Aorta (tissue), 5 donors: ENCODE measurements at places on chromosomes 5 and 9. TPM values are rescaled to one million over a fixed set of nuclear protein-coding genes. Genes with fewer than 3 reads are reported as not detected.

DNA sequence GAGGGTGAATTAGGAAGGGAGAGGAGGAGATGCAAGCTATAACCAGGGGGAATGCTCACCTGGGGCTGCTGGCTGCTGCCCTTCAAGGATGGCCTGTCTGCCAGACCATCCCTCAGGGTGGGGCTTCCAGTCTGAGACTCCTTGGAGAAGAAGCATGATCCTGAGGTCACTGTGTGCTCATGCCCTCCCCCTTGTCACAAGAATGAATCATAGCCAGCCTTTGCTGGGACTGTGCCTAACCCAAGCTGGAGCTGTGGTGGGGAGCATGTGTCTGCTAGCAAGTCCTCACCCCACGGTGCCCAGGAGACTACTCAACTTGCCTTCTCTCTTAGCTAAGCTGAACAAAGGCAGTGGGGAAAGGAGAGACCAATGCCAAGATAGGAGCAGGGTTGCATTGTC is 463.6 kb downstream of the SPOCK1 start:
- H3K27me3 ChIP-seq: no peaks in the 10 kb centered on the region
- H3K4me1 ChIP-seq: no peaks in the 10 kb centered on the region
- H3K4me3 ChIP-seq: no peak overlapping the region
- H3K27ac ChIP-seq: no peak overlapping the region
- H3K36me3 ChIP-seq: no peaks in the 10 kb centered on the region
- no peak for DNase-seq

- no peak overlapping the region for H3K27ac ChIP-seq
- no peaks in the 10 kb centered on the region for H3K27me3 ChIP-seq
- no peaks in the 10 kb centered on the region for H3K4me1 ChIP-seq
- no peak for DNase-seq
- H3K36me3 ChIP-seq: no peaks in the 10 kb centered on the region
Measured at GRCh38 chr5:51389577-51390463, 6.6 kb downstream of the ISL1 start.

GRCh38 chr9:110877374-110877773 is 160.9 kb downstream of the LPAR1 start:
- H3K27me3 ChIP-seq: no peaks in the 10 kb centered on the region
- DNase-seq: no peak
- H3K36me3 ChIP-seq: peaks cover 2% of the 10 kb centered on the region
- peaks cover 11% of the 10 kb centered on the region for H3K4me1 ChIP-seq
- no peak overlapping the region for H3K4me3 ChIP-seq

GRCh38 chr9:132910376-132910775 is 31.7 kb downstream of the SPACA9 start:
- H3K27me3 ChIP-seq: no peaks in the 10 kb centered on the region
- no peaks in the 10 kb centered on the region for H3K4me1 ChIP-seq
- no peak overlapping the region for H3K27ac ChIP-seq

GRCh38 chr9:72363908-72364678 is 915 bp downstream of the ZFAND5 start:
- H3K4me3 ChIP-seq: peak overlapping the region; percentile 89
- H3K4me1 ChIP-seq: peaks cover 6% of the 10 kb centered on the region
- DNase-seq: peak; percentile 88
- H3K36me3 ChIP-seq: no peaks in the 10 kb centered on the region
- H3K27me3 ChIP-seq: no peaks in the 10 kb centered on the region

DNA sequence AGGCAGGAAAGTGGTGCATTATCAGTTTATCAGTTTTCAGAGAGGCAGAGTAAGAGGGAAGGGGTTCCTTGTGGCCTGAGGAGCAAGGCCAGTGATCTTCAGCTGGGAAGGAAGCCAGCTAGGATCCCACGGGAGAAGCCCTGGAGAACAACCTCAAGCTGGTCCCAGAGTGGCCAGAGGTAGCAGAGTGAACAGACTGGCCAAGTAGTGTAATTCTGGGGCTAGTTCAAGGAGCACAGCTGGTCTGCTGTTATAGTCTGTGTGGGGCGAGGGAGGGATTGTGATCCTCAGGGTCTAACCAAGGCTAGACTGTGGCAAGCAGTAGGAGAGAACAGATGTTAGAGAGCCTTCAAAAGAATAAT is 164.6 kb downstream of the CARTPT start:
- no peaks in the 10 kb centered on the region for H3K36me3 ChIP-seq
- no peaks in the 10 kb centered on the region for H3K4me1 ChIP-seq
- no peak overlapping the region for H3K27ac ChIP-seq
- no peak for DNase-seq
- no peaks in the 10 kb centered on the region for H3K27me3 ChIP-seq

FAM221B gene
- not detected for polyA plus RNA-seq

DNA sequence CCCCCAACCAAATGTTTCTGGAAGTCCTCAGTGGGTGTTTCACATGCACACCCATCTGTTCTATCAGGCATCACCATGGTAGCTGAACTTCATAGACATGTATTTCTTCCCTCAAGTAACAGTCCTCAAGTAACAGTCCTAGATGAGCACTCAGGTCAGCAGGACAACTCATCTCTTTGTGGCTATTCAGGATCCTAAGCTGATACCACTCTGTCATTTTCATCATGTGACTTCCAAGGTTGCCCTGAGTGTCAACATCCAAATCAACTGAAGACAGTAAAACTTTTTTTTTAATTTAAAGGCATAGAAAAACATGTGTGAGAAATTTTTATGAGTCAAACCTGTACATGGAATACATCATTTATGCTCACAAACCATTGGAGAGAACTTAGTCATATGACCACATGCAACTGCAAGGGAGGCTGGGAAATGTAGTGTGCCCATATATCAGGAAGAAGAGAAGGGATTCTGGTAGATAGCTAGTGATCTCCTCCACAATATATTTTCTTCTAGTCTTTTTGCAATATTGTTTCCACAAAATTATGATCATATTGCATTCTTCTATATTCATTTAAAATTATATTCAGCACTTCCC is 64.2 kb upstream of the FST start:
- H3K27ac ChIP-seq: no peak overlapping the region
- H3K27me3 ChIP-seq: no peaks in the 10 kb centered on the region
- no peaks in the 10 kb centered on the region for H3K4me1 ChIP-seq
- DNase-seq: no peak
- no peak overlapping the region for H3K4me3 ChIP-seq
- no peaks in the 10 kb centered on the region for H3K36me3 ChIP-seq

- H3K36me3 ChIP-seq: no peaks in the 10 kb centered on the region
- no peak overlapping the region for H3K27ac ChIP-seq
- no peak overlapping the region for H3K4me3 ChIP-seq
- no peaks in the 10 kb centered on the region for H3K4me1 ChIP-seq
Measured at GRCh38 chr5:97095318-97095732, 47.1 kb downstream of the LIX1 start.

DNA sequence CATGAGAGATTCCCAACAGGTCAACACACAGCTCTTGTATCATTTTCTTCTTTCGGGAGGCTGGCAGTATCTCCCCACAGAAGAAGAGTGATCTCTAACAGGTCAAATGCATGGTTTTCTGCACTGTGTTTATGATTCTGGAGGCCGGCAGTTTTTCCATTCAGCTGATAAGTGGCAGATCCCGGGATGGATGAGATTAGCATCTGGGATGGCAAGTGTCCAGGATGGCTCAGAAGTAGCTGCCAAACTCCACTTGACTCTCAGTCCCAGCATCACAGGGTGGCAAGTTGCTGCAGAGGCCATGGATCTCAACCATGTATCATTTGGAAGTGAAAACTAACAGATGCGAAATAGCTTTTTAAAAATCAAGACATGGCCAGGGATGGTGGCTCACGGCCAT is 97.8 kb upstream of the SLC44A1 start:
- no peaks in the 10 kb centered on the region for H3K36me3 ChIP-seq
- no peak for DNase-seq
- H3K4me1 ChIP-seq: no peaks in the 10 kb centered on the region
- no peak overlapping the region for H3K27ac ChIP-seq
- no peak overlapping the region for H3K4me3 ChIP-seq

FOXE1 gene
- polyA plus RNA-seq: not detected

- peaks cover 3% of the 10 kb centered on the region for H3K4me1 ChIP-seq
- H3K27me3 ChIP-seq: no peaks in the 10 kb centered on the region
- no peak overlapping the region for H3K4me3 ChIP-seq
- peaks cover under 1% of the 10 kb centered on the region for H3K36me3 ChIP-seq
- no peak overlapping the region for H3K27ac ChIP-seq
Measured at GRCh38 chr5:14684757-14685156, 20.2 kb downstream of the OTULIN start.

DNA sequence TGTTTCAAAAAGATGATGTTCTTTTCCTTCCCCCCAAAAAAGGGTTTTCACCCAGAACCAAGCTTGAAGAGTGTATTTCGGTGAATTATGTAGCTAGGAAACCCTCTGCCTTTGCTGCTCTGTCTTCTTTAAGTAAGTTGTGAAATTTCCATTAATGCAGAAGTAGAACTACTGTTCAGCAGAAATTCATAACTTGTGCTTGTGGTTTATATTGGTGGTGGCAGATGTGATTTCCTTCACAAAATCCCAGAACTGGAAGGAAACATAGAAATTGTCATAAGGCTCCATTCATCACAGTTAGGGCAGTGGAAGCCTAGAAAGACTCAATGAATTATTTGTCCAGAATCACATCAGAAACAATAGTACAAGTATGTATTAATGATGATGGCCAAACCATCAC is 42.1 kb upstream of the DAB2 start:
- no peaks in the 10 kb centered on the region for H3K4me1 ChIP-seq
- no peaks in the 10 kb centered on the region for H3K36me3 ChIP-seq
- H3K4me3 ChIP-seq: no peak overlapping the region
- H3K27me3 ChIP-seq: no peaks in the 10 kb centered on the region
- no peak overlapping the region for H3K27ac ChIP-seq

- no peaks in the 10 kb centered on the region for H3K36me3 ChIP-seq
- H3K4me3 ChIP-seq: no peak overlapping the region
- H3K4me1 ChIP-seq: no peaks in the 10 kb centered on the region
- no peaks in the 10 kb centered on the region for H3K27me3 ChIP-seq
Measured at GRCh38 chr5:97106216-97106581, 36.2 kb downstream of the LIX1 start.

DNA sequence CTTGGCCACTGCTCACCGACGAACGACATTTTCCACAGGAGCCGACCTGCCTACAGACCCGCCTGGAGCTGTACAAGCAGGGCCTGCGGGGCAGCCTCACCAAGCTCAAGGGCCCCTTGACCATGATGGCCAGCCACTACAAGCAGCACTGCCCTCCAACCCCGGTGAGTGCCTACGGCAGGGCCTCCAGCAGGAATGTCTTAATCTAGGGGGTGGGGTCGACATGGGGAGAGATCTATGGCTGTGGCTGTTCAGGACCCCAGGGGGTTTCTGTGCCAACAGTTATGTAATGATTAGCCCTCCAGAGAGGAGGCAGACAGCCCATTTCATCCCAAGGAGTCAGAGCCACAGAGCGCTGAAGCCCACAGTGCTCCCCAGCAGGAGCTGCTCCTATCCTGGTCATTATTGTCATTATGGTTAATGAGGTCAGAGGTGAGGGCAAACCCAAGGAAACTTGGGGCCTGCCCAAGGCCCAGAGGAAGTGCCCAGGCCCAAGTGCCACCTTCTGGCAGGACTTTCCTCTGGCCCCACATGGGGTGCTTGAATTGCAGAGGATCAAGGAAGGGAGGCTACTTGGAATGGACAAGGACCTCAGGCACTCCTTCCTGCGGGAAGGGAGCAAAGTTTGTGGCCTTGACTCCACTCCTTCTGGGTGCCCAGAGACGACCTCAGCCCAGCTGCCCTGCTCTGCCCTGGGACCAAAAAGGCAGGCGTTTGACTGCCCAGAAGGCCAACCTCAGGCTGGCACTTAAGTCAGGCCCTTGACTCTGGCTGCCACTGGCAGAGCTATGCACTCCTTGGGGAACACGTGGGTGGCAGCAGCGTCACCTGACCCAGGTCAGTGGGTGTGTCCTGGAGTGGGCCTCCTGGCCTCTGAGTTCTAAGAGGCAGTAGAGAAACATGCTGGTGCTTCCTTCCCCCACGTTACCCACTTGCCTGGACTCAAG is 1.5 kb downstream of the CSF2 start:
- H3K4me1 ChIP-seq: no peaks in the 10 kb centered on the region
- H3K27me3 ChIP-seq: no peaks in the 10 kb centered on the region
- no peaks in the 10 kb centered on the region for H3K36me3 ChIP-seq
